CD4-positive, alpha-beta T cell treated with Interleukin-4 for 4 hours (primary cell): ENCODE measurements at places on chromosomes 7 and 10.

- no peak for DNase-seq
Measured at GRCh38 chr10:71649631-71650030, 69.9 kb downstream of the C10orf105 start.

GRCh38 chr7:106019470-106019820 is 56.4 kb downstream of the CDHR3 start:
- no peak for DNase-seq

GRCh38 chr10:97887399-97887798 is 37.8 kb downstream of the GOLGA7B start:
- DNase-seq = no peak

GRCh38 chr7:107560898-107561516 is 2.7 kb downstream of the COG5 start:
- peak; percentile 23 for DNase-seq

DNA sequence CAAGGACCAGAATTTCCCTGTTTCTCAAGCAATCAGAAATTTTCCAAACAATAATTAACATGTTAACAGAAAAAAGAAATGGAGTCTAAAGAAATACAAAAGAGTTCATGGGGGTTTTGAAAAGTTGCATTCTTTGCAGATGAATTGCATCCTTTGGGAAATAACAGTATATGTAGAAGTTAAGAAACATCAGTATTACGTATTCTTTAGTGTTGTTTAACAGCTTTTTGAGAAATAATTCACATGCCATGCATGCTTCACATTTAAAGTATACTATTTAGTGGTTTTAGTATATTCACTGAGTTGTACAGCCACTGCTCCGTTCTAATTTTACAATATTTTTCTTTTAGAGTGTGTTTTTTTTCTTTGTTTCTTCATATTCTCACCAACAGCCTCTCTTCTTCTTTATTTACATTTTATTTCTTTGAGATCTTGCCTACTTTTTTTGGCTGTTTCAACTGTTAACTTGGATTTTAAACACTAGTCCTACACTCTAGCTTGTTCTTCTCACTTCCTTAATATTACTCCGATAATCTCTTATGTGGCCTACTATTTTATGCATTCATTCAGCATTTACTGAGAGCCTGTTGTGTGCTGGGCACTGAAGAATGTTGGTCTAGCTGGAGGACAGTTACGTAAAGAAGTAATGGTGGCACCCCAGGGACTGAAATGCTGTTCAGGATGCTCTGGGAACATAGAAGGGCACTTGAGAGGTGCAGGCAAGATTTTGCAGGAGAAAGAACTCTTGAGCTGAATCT is 330.1 kb downstream of the EXOC4 start:
- DNase-seq = no peak

DNA sequence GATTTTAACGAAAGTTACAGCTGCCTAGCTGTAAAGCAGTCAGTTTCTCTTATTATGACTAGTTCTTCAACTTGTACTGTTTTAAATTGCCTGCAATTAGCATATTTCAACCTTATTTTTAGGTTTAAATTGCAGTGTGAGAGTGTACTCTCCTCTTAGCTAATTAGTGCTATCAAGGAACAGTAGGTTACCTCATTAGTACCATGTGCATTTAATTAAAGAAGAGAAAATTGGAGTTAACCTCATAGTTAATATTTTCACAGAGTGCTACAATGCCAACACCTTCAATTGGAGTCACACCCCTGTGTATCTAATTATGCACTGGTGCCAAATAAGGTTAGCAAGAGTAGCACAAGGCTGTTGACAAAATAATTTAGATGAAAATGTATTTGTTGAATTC is 154.6 kb downstream of the FOXP2 start:
- no peak for DNase-seq

- DNase-seq = no peak
Measured at GRCh38 chr7:40474790-40475680, 340.2 kb downstream of the SUGCT start.

GRCh38 chr10:79424221-79425073 is 21.0 kb downstream of the ZCCHC24 start:
- no peak for DNase-seq

GRCh38 chr10:12868229-12868628 is 133.3 kb downstream of the CCDC3 start:
- no peak for DNase-seq

GRCh38 chr7:77348371-77348813 is 67.8 kb downstream of the GSAP start:
- no peak for DNase-seq

GRCh38 chr7:46490406-46490805 is 569.3 kb upstream of the IGFBP3 start:
- DNase-seq = no peak

GRCh38 chr7:67654642-67655041 is 658.0 kb downstream of the TYW1 start:
- DNase-seq = no peak

DNA sequence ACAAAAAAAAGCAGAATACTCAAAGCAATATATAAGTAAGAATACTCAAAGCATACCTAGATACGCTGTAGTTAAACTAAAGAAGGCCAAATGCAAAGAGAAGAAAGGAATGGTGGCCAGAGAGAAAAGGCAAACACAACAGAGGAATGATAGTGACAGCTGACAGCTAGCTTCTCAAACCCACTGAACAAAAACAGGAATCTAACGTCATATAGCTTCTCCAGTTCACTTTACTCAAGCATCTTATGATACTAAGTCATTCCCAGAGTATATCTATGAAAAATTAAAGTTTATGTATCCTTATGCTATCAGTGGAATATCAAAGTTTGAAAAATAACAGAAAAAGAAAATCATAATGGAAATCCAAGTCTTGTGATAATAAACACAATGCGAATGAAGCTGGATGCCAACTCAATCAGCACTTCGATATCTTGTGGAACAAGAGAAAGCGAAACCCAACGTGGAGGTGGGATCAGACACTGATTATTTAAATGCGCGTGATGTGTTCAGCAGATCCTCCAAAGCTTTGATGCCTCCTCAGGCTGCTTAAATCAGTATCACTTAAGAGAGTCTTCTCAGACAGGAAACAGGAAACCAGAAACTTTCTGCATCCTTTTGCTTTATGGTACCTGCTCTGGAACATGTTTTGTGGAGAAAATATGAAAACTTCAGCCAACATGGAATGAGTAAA is 102.8 kb downstream of the PIP4K2A start:
- DNase-seq = peak; percentile 88

GRCh38 chr7:101719123-101719470 is 90.0 kb upstream of the MYL10 start:
- DNase-seq = no peak

- DNase-seq = no peak
Measured at GRCh38 chr7:128900237-128900636, 10.3 kb downstream of the KCP start.

DNA sequence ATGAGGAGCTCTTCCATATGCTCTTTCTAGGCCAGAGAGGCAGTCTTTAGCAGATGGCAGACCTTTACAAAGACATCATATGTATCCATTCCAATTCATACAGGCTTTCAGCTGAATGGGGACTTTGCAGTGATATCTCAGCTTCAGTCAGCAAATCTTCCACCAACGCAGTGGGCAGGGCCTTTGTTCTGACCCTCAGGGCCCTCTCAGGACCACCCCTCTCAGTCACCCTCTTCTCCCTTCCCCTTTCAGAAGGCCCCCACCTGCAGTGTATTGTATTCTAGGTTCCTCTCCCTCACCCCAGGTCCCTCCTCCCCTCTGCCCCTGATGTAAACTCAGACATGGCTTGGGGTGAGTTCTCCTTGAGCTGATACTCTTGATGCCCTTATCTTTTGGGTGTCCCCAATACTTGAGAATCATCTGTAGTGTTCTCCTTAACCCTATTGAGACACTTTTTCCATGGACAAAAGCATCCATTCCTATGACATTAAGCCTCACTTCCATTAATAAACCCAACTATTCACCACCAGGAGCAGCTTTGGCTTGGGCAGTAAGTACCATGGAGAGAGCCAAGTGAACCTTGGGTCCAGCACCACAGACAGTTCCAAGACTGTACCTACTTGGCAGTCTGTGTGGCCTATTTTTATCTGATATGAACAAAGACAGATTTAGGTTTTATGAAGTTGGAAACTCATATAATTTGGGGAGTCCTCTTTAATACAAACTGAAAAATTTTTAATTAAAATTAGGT is 62.7 kb downstream of the ADCYAP1R1 start:
- no peak for DNase-seq

DNA sequence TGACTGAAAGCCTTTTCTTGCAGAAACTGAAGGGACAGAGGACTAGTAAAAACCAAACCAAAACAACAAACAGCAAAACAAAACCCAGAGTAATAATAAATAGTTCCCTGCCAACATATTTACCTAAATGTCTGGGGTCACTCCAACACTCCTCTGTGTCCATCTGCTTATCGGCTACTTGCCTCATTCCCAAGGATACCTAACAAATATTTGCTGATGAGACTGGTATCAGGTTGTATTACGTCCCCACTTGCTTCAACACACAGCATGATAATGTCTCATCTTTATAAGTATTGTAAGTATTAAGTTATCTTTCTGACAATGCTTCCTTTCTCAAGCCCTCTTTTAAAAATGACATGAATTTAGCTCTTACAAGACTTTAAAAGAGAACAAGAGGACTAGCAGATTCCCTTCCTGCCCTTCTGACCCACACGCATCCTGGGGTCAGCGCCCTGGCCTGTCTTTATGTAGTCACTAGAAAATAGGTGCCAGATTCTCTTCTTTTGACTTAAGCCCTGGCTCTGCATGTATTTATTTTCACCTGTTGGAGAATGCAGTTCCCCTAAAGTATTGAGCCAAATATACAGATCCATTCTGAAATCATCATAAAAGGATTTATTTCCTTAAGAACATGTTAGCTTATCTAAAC is 110.2 kb downstream of the SEM1 start:
- no peak for DNase-seq

- no peak for DNase-seq
Measured at GRCh38 chr7:52838981-52839411, 196.4 kb upstream of the POM121L12 start.

DNA sequence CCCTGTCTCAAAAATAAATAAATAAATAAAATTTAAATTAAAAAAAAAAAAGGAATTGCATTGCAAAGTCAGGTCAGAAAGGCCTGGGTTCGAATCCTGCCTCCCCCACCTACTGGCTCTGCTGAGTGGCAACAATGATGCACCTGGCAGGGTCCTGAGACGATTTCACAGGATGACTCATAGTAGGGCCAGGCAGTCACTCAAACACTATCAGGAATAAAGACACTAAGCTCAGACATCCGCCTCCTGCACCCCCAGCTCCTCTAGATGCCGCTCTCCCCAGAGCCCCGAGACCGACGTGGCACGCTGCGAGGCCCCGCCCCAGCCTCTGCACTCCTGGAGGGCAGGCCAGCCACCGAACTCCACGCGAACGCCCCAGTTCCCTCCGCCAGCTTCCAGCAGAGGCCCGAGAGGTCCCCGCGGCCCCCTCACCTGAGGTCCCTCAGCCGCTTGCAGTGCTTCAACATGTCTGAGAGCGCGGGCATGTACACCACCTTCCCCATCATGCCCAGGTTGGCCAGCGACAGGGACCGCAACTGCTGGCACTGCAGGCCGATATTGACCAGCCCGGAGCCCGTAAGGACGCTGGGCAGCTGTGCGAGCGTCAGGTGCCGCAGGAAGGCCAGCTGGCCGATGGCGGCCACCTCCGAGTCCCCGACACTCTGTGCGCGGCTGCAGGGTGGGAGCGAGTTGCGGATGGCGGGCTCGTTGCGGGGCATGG is 76.6 kb upstream of the TNRC18 start:
- no peak for DNase-seq

DNA sequence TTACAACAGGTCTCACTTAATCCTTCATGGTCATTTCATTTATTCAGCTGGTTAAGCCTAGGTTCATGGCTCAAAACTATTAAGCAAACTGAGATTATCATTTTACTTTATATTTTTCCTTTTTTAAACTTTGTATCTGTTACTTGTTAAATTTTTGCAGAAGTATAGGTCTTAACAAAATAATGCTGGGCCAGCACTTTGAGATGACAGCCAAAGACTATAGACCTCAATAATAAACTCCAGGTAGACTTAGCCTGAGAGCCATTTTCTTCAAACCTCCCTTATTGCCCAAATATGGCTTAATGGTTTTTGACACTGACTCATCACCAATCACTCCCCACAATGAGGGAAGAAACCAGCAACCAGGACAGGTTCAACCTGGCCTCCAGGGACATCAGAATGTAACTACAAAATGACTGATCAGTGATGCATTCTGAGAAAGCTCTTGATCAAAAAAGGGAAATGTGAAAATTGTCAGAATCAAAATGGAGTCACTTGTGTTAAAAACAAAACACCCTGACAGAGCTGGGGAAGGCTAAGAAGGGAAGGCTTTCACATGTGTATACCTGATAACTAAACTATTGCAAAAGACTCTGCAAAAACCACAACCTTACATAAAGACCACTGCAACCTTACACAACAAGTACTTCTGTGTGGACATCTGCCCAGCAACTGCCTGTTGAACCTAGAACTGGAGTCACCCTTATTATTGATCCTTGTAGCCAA is 2.1 kb upstream of the CCDC126 start:
- peak; percentile 13 for DNase-seq

- DNase-seq = no peak
Measured at GRCh38 chr7:3309140-3309539, 8.1 kb downstream of the SDK1 start.

GRCh38 chr10:91684841-91685240 is 52.0 kb upstream of the PPP1R3C start:
- no peak for DNase-seq

GRCh38 chr10:62554632-62555199 is 180.5 kb downstream of the ZNF365 start:
- DNase-seq = peak; percentile 36

DNA sequence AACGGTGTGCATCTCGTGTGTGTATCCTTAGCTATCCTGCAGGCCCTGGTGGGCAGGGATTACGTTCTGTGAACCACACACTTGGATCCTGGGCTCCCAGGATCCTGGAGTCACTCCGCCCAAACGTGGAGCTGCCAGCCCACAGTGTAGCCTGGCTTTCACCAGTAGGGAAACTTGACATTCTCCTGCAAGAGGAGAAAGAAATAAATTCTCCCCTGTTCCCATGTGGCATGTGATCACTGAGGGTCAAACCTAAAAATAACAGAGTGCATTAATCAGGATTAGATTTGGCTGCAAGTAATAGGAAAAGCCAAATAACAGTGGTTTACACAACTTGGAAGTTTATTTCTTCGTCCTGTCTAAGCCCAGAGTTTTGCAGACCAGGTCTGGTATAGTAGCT is 32.3 kb downstream of the PALD1 start:
- DNase-seq = no peak

GRCh38 chr7:126529254-126529653 is 723.5 kb downstream of the GRM8 start:
- DNase-seq = no peak
